Midbrain (tissue), 1 donor: ENCODE measurements at places on chromosomes 7 and 10.

DNA sequence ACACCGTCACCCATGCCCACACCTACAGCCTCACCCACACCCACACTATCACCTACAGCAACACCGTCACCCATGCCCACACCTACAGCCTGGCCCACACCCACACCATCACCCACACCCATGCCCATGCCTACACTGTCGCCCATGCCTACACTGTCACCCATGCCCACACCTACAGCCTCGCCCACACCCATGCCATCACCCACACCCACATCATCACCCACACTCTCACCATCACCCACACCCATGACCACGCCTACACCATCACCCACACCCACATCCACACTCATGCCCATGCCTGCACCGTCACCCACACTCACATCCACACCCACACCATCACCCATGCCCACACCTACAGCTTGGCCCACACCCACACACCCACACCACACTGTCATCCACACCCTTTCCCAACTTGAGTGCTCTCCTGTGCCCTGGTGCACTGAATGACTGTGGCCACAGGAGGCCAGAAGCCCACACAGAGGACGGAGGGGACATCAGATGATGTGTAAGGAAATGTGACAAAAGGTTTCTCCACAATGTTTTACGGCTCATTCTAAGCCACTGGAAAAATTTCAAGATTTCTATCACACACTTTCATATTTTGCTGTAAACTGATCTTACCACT, 153.3 kb downstream of the WDR37 start:
- DNase-seq: no peak

GRCh38 chr7:18125476-18125875, 97.8 kb upstream of the PRPS1L1 start:
- DNase-seq: no peak

DNA sequence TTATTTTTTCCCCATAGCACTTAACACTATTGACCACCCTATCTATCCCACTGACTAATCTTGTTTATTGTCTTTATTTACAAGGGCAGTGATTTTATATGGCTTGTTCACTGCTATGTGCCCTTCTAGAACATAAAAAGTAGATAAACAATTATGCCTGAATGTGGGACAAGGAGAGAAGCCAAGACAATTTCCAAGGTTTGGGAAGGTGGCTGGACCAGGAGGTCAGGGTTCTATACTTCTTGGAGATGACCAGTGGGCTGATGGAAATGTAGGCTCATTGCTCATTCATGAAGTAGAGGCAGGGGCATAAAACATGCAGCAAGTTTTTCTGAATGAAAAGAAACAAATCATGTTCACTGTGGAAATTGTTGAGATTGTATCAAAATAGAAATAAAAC, 11.5 kb downstream of the IGFBP3 start:
- no peak for DNase-seq

DNA sequence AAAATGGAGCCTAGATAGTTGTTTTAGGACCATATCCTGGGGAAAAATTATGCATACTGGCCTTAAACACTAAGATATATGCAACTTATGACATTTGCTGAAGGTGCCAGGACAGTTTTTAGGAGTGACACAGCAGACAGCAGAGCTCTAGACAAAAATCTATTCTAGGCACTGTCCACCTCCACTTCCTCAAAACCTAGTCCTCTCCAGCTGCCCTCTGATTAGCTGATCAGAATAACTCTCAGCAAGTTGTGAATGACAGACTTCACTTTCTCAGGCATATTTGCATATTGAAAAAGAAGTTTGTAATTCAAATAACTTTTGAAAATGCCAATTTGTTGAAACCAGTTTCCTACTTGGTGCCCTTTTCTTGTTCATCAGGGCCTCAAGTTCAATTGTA, 152.3 kb upstream of the STEAP4 start:
- DNase-seq: no peak

DNA sequence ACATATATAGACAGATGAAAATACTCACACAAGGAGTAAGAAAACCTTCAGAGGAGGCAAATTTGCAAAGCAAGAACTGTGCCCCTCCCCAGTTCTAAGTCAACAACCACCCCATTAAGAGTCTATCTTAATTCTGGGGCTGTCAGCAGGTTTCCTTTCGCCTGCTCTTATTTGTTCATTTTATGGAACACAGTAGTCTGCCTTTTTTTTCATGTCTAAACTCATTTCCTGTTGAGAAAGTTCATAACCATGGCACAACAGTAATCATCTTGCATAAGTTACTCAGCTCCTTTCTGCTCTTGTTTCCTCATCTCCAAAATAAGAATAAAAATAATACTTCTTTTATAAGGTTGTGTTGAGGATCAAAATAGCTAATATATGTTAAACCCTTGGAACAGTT, 25.8 kb upstream of the AMPH start:
- DNase-seq: no peak

DNA sequence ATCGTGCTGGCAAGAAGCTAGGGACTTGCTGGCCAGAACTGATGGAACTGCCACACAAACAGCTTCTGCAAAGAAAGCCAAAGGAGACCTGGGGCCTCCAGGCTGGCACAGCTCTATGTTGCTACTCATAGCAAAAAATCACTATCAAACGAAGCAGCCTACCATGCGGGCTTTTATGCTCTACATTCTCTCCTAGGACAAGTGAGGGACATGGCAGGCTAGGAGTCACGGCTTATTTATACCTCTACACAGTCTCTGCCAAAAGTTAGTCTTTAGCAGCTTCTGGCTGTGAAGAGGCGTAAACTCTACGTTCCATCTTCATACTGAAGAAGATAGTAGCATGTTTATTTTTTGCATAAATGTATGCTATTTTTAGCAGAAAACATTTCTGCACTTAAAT, 35.4 kb downstream of the CDCA7L start:
- DNase-seq: no peak

GRCh38 chr7:73770002-73770859, at the start of gene CLDN3:
TSS of gene CLDN3 (minus strand) at chr7:73770270. CDS start at chr7:73770049, 221 bp downstream.
- no peak for DNase-seq

DNA sequence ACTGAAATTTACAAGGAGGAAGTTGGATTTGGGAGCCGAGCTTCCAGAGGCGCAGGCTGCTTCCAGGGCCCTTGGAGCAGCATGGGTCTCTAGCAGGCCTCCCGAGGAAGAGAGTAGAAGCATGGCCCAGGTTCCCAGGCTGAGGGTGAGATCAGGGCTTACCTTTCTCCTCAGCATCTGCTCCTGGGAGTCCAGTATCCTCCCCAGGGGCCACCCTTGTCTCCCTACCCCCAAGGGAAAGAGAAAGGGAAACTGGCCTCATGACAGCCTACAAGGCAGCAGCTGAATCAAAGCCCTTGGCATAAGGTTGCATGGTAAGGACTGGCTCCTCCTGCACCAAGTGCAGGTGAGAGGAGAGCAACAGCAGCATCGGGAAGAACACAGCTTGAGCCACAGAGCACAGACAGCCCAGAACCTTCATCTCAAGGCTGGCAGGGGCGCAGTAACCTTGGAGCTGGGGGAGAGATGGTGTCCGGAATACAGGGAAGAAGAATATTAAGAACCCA, 114.5 kb downstream of the MARCHF5 start:
- DNase-seq: no peak

GRCh38 chr10:2628705-2629104, 438.6 kb upstream of the PFKP start:
- no peak for DNase-seq
